ENCODE measurements at places on chromosomes 3 and 15.
A peak's percentile ranks its signal among the peaks of the same experiment; 100 is the strongest.

- no peak for DNase-seq
These were observed 63.3 kb downstream of the ULK4 start for GRCh38 chr3:41898631-41899030.

GRCh38 chr3:154122552-154122911 lies 1.3 kb downstream of the ARHGEF26 start:
- DNase-seq, result no peak

- DNase-seq, result no peak
These were observed 563 bp downstream of the ARL6IP5 start for GRCh38 chr3:69085168-69085832.

DNA sequence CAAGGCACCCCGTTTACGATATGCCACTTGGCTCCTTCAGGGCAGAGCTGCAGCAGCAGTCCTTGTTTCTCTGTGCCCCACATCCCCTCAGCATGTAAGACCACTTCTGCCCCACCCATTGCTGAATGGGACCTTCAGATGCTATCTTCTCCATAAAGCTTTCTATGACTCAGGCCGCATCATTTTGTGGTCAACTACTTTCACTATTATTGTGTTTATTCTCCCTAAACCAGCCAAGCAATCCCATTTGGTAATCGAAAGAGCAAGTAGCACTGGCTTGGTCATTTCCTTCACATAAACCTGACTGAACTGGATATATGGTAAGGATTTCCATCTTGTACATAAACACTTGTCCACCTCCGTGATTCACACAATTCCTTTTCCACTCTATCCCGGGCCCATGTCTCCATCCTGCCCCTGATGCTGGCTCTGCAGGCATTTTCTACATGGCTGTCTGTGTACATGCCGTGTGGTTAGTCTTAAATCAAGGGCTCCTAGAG lies 25.7 kb downstream of the LIPC start:
- no peak for DNase-seq

DNA sequence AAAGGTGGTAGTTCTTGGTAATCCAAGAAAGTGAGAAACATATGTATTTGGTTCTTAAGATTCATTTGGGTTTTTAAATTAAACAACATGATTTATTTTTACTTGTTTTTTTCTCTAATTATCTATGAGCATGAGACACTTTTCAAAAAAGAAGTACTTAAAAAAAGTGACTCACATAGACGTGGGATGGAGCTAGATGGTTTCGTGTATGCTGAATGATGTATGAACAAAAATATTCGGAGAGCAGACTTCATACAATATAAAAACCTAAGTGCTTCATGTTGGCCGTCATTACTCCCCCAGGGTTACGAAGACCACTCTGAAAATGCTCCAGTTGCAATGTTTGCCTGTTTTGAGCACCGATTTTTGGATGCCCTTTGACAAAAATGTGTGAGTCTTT lies 90.9 kb downstream of the RORA start:
- no peak for DNase-seq

GRCh38 chr3:187626581-187626980 lies 43.6 kb downstream of the SST start:
- no peak for DNase-seq

DNA sequence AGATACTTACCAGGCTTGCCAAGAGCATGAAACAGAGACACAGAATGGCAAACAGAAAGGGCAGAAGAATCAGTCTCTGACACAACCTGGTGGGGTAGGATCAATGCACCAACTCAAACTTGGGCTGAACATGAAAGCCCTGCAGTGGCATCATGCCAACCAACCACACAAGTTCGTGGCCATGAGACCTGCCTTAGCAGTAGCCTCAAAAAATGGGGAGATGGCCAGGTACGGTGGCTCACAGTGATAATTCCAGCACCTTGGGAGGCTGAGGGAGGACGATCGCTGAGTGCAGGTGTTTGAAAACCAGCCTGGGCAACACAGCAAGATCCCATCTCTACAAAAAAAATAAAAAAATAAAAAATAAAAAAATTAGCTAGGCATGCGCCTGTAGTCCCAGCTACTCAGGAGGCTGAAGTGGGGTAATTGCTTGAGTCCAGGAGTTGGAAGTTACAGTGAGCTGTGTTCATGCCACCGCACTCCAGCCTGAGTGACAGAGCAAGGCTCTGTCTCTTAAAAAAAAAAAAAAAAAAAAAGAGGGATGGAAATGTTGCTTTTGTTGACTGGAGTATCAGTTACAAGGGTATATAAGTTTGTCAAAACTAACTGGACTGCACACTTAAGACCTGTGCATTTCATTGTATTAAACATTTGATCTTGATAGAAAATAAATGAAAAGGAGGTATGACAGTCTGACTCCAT lies 93.4 kb downstream of the XXYLT1 start:
- DNase-seq, result no peak

DNA sequence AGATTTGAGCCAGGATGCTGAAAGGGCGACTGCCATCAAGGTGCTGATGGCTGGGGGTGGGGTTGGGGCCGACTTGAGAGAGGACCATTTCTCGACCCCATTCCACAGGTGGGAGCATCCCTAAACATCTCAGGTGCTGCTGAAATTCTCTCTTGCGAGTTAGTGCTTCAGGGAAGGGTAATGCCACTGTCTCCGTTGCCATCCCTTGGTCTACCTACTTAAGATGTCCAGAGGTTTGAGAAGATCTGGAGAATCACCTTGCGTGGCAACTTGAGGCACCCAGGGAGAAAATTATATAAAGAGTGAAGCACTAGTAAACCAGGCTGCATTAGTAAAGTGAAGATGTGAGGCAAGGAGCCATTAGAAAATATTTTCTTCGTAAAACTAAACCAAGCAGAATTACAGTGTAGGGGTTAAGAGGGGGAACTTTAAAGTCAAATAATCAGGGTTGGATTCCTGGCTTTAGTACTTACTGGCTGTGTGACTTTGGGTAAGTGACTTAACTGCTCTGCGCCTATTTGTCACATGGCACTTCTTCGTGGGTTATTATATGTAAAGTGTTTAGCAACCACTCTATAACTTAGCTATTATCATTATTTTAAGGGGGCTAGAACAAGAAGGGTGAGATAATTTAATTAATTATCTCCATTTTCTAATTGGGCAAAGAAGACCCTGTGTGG lies 662 bp upstream of the RFTN1 start:
- DNase-seq, result no peak

DNA sequence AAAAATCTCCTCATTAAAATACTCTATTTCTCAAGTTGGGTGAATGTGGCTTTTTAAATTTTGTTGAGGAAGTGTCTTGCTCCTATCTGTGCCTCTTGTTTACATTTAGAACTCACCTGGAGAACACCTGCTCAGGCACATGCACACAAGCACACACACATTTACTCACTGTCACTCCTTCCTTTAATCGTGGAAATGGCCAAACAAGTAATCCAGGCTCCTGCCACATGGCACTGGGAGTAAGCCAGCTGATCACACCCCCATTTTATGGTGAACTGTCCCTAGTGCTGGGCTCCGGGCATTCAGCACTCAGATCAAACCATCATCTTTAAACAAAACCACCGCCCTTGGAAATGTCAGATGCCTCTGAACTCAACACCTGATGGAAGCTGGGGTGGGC lies 204.7 kb upstream of the BHLHE40 start:
- no peak for DNase-seq

- DNase-seq, result no peak
These were observed 52.5 kb upstream of the AMOTL2 start for GRCh38 chr3:134426660-134427181.

- DNase-seq, result no peak
These were observed 30.3 kb upstream of the SKIL start for GRCh38 chr3:170327040-170327808.

DNA sequence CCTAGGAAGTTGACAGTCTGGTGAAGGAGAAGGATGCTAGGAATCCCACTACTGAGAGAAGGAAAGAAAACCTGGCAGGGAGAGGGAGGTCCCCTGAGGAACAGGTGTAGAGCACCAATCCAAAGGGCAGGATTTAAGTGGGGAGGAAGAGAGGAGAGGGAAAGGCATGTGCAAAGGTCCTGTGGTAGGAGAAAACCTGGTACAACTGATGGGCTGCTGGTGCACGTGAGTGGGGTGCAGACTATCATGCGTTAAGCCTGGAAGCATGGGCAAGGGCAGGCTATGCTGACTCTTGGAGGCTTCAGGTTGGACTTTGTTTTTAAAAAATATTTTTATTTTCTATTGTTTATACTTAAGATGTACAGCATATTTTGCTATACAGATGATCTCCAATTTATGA lies 209.6 kb downstream of the PDZRN3 start:
- DNase-seq, result no peak

DNA sequence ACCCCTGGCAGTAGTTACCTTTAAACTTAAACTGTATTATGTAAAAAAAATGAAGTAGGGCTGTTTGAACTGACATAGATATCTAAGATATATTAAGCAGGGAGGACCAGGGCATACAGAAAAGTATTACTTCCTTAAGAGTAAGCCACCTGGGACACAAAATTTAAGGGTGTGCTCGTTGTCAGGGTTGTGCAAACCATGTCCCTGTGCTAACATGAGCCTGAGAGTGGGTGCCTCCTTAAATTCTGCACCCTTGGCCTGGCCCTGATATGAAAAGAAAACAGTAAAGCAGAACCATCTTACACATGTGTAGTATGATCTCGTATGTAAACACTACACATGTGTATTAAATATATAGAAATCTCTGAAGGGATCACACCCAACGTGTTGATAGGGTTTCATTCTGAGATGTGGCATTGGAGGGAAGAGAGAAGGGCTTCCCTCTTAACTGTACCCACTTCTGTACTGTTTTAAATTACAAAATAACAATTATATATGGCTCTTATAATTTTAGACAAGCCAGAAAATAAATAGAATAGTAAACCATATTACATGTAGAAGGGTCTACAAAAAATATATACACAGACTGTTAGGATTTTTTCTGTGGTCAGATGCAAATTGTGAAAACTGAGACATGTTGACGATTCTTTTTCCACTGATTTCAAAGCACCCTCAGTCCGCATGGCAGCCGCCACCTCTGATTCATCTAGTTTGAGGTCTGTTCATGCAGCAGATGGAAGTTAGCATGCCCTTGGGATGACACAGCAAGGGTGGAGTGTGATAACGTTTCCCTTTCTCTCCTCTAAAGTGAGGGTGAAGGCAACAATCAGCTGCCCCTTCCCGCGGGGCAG lies 400.8 kb upstream of the PROK2 start:
- peak; percentile 24 for DNase-seq

- DNase-seq, result no peak
These were observed 326.2 kb downstream of the RYR3 start for GRCh38 chr15:33636958-33637357.

- no peak for DNase-seq
These were observed 1.2 kb downstream of the TRIM71 start for GRCh38 chr3:32818970-32819511.

DNA sequence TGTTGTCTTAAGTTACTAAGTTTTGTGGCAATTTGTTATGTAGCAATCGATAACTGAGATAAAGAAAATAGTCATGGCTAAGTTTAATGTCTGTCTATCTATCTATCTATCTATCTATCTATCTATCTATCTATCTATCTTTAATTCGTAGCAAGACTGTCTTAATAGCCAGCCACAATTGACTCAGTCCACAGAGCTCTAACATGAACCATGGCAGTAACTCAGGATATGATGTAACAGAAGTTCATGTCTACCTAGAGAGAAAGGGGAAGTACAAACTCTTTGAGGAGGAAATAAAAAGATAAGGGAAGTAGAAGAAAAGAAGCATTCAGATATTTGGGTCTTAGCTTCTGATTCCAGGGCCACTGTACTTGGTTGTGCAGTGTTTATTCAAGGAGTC lies 61.5 kb upstream of the FNDC3B start:
- no peak for DNase-seq

GRCh38 chr15:29734917-29735572 lies 87.2 kb downstream of the TJP1 start:
- DNase-seq, result no peak

- peak; percentile 39 for DNase-seq
These were observed at the start of gene RHOV for GRCh38 chr15:40873694-40874561. Gene RHOV (minus strand): TSS chr15:40874234. CDS start chr15:40874139, 95 bp downstream.

- DNase-seq, result no peak
These were observed 124.3 kb upstream of the SPRED1 start for GRCh38 chr15:38128341-38128781.

DNA sequence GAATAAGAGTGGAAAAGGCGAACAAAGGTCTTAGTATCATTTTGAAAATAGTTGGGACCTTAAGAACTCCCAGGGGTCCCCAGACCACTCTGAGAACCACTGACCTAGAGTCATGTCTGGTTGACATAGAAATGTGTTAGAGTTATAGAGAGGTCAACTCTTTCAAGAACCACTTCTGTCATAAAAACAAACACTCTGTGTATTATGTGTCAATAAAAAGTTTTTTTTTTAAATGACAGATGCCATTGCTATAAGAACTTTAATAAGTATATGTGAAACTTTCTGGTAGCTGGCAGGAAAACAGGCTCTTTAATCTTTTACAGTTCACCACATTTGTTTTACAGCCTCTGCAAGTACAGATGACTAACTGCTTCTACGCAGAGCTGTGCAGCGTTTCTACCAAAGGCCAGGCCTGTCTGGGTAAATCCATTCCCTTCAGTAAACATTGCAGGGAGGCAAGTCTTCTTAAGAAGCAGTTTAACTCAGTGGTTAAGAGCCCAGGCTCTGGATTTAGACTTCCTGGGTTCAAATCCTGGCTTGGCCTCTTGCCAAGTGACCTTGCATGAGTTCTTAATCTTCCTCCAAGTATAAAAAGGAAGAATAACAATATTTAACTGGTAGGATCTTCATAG lies 56.6 kb downstream of the RFTN1 start:
- DNase-seq, result no peak

- DNase-seq, result no peak
These were observed 317.0 kb downstream of the OCA2 start for GRCh38 chr15:27782125-27782524.

DNA sequence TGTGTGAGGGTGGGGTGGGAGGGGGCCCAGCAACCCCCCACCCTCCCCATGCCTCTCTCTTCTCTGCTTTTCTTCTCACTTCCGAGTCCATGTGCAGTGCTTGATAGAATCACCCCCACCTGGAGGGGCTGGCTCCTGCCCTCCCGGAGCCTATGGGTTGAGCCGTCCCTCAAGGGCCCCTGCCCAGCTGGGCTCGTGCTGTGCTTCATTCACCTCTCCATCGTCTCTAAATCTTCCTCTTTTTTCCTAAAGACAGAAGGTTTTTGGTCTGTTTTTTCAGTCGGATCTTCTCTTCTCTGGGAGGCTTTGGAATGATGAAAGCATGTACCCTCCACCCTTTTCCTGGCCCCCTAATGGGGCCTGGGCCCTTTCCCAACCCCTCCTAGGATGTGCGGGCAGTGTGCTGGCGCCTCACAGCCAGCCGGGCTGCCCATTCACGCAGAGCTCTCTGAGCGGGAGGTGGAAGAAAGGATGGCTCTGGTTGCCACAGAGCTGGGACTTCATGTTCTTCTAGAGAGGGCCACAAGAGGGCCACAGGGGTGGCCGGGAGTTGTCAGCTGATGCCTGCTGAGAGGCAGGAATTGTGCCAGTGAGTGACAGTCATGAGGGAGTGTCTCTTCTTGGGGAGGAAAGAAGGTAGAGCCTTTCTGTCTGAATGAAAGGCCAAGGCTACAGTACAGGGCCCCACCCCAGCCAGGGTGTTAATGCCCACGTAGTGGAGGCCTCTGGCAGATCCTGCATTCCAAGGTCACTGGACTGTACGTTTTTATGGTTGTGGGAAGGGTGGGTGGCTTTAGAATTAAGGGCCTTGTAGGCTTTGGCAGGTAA lies 8.1 kb downstream of the FAM131A start:
- DNase-seq, result no peak

All from stimulated activated CD4-positive, alpha-beta T cell treated with anti-CD3 and anti-CD28 coated beads, Interleukin-4, amount 100 ng/mL, for 48 hours (primary cell).